Endothelial cell (in vitro differentiated cells): ENCODE measurements at places on chromosomes 7 and 10.

DNA sequence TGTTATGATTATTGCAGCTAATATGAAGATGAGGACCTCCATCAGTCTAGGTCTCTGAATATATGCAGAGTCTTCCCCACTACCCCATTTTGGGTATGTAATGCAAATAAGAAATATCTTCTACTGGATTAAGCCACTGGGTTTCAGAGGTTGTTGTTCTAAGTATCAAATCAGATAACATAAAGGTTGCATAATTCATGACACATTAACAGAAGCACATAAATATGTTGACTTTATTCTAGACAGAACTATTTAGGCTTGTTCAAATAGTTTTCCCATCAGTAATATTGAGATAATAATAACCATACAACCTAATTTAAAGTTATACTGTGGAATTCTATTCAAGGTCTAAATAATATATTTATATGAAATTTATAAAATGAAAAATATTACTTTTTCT lies 157.1 kb downstream of the ETV1 start:
- DNase-seq: no peak

DNA sequence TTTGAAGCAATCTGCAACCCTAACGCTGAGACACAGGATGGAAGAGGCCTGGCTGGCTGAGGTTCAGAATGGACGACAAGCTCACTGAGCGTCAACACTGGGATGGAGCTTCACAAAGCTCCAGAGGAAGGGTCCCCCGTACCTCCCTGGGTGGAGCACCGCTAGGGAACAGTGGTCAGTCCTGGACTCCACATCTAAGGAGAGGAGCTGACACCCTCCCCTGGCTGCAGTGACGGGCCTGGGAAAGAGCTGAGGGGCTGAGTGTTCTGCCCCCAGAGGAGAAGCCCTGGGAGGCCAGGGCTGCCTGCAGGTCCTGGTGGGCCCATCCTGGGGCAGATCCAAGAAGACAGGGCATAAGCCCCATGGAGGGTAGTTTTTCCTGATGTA lies 146.2 kb downstream of the ARHGAP22 start:
- DNase-seq: no peak

GRCh38 chr10:55369670-55370420 lies 568.8 kb upstream of the PCDH15 start:
- no peak for DNase-seq

- no peak for DNase-seq
Measured at GRCh38 chr10:10605551-10606081, 412.1 kb upstream of the CELF2 start.

DNA sequence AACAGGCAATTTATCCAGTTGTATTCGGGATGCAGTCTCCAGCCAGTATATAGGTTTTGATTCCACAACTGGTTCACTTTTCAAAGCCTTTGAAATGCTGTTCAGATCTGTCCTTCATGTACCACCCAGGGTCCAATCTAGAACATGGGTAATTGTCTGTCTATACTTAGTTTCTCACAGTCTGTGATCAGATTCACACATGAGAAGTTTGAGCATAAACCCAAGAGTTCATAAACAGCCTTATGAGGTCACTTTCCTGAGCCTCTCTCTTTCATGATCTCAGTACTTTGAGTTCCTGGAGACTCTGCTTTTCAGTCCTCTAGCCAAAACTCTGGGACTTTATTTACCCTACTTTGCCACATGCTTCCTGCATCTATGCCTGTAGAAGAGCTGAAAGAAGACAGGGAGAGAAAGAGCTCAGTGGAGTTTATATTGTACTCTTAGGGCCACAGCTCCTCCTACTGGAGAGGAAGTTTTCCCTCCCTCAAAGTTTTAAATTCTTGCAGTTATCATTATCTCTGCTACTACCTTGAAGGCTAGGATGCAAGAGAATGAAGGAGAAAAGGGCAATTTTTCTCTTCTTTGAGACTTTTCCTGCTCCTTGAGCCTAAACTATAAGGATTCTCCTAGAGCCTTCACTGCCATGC lies 172.0 kb downstream of the ZEB1 start:
- peak; percentile 22 for DNase-seq

DNA sequence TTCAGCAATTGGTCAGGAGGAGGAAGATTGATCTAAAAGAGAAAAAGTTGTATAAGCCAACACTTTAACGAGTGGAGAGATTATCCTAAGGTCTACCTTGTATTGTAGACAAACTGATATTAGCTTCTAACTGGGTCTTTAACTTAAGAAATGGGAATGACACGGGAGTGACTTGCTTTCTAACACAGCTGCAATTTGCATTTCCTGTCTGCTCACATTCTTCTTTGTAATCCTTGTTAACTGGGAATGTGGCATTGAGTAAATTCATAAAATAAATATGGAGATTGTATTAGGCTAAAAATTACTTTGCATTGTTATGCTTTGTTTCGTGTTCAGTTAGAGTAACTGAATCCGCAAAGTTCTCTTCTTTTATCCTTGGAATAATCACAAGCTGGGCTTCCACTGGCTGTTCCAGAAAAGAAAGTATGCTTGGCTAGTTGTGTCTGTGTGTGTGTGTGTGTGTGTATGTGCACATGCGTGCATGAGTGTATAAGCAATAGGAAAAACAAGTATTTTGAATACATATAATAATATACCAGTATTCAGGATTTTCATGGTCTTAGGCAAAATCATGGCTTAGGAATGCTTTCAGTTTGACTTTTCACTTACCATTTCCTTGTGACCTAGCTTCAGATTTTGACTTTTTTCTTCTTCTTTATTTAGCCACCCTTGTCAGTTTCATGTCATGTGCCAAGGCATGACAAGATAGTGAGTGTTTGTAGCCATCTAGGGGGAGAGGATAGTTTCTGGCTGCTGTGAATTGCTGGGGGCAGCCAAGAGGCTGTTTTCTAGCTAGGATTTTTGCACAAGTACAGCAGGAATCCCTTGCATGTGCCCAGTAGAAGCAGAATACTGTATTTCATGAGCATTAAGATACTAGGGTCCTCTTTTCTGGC lies 54.5 kb upstream of the FZD8 start:
- DNase-seq: no peak

DNA sequence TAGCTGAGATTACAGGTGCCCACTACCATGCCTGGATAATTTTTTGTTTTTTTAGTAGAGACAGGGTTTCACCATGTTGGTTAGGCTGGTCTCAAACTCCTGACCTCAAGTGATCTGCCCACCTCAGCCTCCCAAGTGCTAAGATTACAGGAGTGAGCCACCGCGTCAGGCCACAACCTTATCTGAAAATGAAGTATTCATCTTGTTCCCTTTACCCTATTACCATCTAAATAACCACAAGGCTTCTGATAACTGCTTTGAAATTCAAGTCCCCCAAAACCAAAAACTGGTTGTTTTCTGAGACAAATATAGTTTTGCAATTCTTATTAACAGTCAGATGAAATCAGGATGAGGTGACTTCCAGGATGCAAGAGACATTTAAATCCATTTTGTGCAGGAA lies 2.4 kb downstream of the TCTN3 start:
- DNase-seq: no peak

DNA sequence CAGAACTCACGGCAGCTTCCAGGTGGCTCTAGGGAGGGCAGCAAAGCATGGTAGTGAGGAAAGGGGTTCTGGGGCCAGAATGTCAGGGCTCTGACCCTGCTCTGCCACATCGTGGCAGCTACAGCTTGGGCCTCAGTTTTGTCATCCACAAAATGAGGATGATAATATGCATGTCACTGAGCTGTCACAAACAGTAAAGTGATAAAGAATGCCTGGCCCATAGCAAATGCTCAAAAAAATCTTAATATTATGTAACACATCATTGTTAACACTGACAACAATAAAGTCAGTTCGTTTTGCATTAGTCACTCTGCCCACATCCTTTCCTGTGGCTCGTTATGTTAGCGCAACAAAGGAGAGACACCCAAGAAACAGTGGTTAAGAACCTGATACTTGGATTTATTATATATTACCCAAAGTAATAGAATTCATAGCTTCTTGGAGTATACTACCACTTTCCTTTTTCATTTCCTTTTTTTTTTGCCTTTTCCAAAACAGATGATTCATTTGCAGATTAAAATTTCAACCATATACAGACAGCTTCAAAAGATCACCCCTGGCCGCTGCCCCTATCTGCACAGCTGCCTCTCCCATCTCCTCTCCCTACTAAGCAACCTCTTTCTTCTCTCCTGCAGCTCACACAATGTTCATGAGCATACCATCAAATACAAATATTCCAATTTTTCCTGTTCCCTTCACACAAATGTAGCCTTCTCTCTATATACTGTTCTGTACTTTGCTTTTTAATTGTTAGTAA lies 45.5 kb upstream of the DDC start:
- DNase-seq: no peak

DNA sequence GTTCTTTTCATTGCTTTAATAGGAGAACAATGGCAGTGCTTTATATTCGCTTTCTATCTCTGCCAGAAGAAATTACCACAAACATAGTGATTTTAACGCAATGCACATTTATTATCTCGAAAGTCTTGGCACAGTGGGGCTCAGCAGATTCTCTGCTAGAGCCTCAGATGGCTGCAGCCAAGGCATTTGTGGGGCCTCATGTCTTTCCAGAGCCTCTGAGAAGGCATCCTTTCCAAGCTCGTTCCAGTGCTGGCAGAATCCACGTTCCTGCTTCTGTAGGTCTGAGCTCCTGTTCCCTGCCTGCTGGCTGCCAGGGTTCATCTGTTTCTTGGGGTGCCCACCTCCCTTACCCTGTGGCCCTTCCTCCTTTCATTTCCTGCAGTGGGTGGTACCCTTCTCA lies 60.2 kb downstream of the LRRC18 start:
- no peak for DNase-seq

- peak; percentile 93 for DNase-seq
Measured at GRCh38 chr10:97072851-97073665, 112.7 kb downstream of the SLIT1 start.

- DNase-seq: no peak
Measured at GRCh38 chr10:34959786-34960185, 130.4 kb downstream of the CUL2 start.

- DNase-seq: no peak
Measured at GRCh38 chr7:149801816-149802215, 28.4 kb upstream of the ZNF467 start.

DNA sequence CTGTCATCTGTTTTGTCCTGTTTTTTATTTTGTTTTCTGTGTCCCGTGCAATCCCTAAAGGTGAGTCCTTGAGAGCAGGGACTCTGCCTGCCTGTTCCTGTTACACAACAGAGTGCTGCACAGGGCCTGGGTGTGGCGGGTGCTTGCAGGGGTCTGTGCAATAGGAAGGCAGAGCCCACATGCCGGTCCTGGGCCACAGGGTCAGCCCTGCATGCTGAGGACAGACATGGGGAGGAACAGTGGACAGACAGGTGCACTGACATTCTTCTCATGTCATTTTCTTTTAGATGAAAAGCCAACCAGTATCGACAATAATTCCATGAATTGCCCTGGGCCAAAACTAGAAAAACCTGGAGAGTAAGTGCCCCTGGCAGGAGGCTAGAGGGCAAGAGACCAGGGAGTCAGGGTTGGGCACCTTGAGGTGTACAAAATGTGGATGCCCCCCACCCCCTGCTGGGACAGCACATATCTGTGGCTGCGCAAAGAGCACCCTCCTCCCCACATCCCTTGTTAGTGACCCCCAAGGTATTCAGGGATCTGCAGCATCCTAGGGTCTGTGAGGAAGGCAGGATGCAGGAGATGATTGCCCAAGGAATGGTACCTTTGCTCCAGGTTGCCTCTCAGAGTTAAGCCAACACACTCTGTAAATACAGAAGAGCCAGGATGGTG lies 19.9 kb downstream of the ANTXRL start:
- no peak for DNase-seq

DNA sequence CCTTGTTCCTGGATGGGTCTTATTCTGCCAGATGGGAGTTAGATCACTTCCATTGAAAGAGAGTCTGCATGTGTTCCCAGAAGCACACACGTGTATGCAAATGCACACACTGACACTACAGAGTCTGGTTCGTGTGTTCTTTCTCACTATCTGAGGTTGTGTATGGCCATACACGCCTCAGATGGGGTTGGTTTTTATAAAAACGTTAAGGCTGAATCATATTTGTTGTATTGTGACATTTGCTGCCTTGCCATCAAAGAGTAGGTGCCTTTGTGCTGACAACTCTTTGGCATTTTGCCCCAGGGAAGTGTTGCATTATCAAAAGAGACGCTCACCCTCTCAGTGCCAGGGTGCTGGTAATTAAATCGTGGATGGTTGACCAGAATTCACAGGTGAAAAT lies 37.7 kb upstream of the HDAC9 start:
- no peak for DNase-seq

GRCh38 chr10:22379059-22379458 lies 33.8 kb downstream of the SPAG6 start:
- no peak for DNase-seq

DNA sequence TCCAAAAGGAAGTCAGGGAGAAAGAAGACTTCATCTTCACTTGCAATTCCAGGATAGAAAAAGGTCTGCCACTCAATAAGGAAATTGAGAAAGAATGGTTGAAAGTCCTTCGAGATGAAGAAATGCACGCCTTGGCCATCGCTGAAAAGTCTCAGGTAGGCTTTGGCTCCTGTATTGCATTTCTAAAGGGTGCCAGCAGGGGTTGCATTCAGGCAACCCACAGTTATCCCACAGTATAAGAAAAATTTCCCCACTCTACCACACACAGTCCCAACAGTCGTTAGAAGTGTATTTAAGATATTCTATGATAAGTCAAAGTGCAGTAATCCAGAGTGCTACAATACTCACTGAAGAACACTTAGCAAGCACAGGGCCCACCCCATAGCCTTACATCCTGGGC lies 93.4 kb upstream of the FGL2 start:
- DNase-seq: no peak

DNA sequence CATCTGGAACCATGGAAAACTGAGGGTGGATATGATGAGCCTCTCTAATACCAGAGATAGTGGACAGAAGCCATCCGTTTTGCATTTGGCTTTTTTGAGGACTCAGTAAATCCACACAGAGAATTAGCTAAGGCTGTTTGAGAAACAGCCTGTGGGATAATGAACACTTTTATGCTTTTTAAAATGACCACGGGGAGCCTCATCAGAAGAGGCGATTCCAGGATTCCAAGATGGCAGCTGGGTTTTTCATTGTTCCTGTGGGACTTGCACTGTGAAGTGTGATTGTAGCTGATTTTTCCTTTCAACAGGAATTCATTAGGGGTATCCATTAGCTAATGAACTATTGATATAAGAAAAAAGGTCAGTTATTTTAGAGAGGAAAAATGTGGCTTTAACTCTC lies 353.2 kb downstream of the AUTS2 start:
- no peak for DNase-seq

DNA sequence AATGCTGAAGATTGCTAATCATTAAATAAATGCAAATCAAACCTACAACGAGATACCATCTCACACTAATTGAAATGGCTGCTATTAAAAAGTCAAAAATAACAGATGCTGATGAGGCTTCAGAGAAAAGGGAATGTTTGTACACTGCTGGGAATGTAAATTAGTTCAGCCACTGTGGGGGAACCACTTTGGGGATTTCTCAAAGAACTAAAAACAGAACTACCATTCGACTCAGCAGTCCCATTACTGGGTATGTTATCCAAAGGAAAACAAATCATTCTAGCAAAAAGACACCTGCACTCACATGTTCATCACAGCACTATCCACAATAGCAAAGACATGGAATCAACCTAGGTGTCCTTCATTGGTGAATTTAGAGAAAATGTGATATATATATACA lies 379.0 kb upstream of the CNTNAP2 start:
- no peak for DNase-seq

GRCh38 chr7:142412551-142413193 lies 154.8 kb upstream of the PRSS58 start:
- DNase-seq: peak; percentile 61

- no peak for DNase-seq
Measured at GRCh38 chr7:27943241-27943640, 203.3 kb downstream of the TAX1BP1 start.

- no peak for DNase-seq
Measured at GRCh38 chr7:105065104-105065503, 51.1 kb downstream of the KMT2E start.
